ENCODE measurements at places on chromosomes 7 and 10.

- DNase-seq, result no peak
Measured at GRCh38 chr10:12663863-12664262, 314.5 kb downstream of the CAMK1D start.

- no peak for DNase-seq
Measured at GRCh38 chr7:77438131-77438530, 22.0 kb upstream of the GSAP start.

DNA sequence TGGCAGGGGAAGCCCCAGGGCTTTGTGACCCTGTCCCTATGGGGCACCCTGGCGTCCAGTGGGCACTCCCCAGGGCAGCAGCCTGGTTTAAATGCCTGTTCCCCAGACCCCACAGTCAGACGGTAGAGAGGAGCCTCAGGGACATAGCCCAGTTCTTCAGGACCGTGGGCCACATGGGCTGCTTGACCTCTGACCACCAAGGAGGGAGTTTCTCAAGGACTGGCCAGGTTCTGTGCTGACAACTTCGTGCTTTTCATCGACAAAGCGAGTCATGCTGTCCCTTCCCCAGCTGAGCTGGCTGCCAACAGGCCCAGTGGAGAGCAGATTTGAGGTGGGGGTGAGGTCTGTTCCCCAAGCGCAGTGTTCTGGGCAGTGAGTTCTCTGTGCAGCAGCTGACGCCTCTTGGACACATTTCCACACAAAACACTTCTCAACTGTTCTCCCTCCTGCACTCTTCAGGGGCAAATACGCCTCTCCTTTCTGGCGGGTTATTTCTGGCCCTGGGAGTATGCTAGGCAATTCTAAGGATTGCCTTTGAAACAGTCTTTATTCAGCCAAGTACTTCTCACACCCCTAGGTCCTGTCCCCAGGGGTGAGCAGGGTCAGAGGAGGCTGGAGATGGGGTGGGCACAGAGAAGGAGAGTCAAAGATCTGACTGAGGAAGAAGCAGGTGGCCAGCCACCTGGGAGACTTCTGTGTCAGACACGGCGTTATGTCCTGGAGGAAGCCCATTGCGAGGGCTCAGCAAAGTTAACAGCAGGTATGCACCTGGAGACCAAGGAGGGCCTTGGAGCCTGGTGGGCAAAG, 57.3 kb upstream of the CAMK2B start:
- no peak for DNase-seq

DNA sequence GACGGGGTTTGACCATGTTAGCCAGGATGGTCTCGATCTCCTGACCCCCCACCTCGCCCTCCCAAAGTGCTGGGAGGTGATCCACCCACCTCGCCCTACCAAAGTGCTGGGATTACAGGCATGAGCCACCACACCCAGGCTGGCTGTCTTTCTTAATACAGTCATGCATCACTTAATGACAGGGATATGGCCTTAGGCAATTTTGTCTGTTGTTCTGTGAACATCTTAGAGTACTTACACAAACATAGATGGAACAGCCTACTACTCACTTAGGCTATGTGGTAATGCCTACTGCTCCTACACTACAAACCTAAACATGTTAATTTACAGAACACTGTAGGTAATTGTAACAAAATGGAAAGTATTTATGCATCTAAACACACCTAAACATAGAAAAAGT, 106.6 kb upstream of the KCNMA1 start:
- DNase-seq, result no peak

GRCh38 chr7:45224832-45225231, 67.2 kb downstream of the RAMP3 start:
- no peak for DNase-seq

DNA sequence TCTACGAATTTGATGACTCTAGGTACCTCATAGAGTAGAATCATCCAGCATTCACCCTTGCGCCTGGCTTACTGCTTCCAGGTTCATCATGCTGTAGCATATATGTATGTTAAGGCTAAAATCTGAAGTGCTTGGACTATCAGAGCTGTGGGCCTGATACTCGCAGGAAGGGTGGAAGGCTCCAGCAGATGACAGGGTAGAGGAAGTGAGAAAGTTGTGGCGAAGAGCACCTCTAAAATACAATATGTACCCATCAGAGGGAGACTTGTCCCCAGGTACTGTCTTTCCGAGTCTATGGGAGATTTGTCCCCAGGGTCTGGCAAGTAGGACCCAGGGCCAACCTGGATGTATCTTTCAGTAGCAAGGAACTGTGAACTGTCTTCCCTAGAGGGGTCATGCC, 48.1 kb upstream of the PLEKHA1 start:
- no peak for DNase-seq

GRCh38 chr10:107098326-107098725, 66.2 kb downstream of the SORCS1 start:
- DNase-seq, result no peak

DNA sequence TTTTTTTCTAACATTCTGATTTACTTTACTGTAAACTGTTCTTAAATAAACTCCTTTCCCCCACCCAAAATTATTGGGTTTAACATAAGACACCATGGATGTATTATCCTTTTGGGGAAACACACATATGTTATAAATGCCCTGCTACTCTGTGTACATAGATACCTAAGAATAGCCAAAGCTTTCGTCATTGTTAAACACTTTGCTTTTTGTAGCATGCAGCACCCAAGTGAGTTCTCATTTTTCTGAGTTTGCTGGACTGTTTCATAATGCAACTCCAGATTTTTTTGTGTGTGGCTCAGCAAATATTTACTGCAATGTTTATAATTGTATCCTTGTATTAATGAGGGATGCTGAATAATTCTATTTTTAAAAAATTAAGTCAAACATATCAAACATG, 86.9 kb downstream of the VTI1A start:
- no peak for DNase-seq

DNA sequence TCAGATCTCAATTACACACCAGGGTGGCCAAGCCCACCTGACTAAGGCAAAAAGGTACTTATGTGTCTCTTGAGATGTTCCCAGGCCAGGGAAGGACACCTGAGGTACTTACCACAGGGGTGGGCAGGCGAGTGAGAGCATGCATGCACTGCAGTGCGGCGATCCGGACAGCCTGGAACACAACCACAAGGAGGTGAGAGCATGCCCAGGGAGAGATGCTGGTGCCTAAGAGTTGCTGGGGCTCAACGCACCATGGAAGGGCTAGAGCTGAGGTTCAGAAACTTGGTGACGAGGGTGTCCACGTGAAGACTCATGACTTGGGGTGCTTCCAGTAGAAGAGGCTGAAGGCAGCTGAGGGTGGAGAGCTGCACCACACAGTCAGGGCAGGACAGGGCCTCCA, 13.1 kb downstream of the ZDHHC16 start:
- DNase-seq, result no peak

GRCh38 chr7:101814991-101815825, 2.2 kb upstream of the CUX1 start:
- peak; percentile 41 for DNase-seq

GRCh38 chr7:81680120-81680519, 89.7 kb downstream of the HGF start:
- no peak for DNase-seq

- no peak for DNase-seq
Measured at GRCh38 chr7:144255471-144255897, 9.1 kb downstream of the OR2A7 start.

DNA sequence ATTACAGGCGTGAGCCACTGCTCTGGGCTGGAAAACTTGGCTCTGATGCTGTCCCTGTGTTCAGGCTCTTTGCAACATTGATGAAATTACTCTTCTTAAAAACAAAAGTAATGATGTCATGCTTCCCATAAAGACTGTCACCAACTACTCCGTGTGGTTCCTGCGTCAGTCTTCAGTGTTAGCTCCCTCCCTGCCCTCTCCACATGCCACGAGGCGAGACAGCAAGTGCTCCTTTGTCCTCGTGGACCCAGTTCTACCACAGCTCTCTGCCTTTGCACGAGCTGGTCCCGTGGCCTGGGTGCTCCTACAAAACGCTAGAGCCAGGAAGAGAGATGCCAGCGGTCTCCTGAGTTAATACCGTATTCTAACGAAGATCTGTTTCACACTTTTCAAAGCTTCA, 194.5 kb downstream of the SDK1 start:
- DNase-seq, result no peak

DNA sequence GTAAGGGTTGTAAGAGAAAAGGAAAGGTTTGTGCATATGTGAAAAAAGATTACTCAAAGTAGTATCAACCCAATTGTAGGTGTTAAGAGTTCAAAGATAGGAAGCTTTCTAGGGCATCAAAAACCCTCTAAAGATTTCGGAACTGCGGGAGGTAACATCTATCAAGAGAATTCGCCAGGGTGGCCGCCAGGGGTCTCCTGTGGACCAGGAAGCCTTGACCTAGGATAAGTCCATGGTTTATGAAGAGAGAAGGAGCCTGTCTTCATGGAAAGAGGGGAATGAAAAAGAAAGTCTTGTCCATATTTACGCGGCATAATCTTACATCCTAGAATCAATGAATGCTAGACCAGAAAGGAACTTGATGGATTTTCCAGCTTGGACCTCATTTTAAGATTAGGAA, 140.7 kb upstream of the CALCR start:
- peak; percentile 37 for DNase-seq

DNA sequence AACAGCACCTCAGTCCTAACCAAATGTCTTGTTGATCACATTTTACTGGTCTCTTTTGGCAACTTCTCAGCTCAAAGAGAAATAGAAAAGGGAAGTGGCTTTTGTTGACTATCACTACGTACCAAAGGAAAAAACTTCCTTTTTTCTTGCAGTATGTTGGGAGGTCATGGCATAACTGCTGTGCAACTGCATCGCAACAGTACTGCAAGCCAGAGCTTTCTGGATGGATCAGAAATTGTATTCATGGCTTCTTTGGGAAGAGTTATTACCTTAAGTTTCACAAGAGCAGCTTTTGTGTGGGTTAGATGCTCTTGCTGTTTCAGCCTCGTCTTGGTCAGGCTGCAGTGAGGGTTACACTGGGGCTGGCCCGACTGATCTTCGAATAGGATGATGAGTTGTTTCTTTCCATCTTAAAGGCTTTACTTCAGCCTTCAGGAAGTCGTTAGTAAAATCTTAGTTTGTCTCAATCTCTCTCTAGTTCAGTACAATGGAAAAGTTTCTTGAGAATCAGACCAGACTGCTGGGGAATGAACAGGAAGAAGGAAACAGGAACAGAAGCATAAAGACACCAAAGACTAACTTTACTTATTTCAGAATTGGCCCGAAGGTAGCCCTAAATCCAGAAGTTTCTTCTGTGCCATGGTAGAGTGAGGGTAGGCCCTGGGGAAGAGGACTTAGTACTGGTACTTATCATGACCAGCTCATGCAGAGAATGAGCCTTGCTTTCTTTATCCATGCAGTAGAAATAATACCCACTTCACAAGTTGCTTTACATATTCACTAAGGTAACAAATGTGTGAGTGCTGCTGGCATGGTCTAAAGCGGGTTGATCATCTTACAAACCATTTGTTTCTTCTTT, 153.6 kb downstream of the CELF2 start:
- no peak for DNase-seq

- DNase-seq, result no peak
Measured at GRCh38 chr10:122201401-122201800, 69.7 kb upstream of the BTBD16 start.
